Activated T-cell treated with anti-CD3 and anti-CD28 coated beads, Interleukin-2, amount 50 U/mL, for 24 hours (primary cell): ENCODE measurements at places on chromosomes 2 and 18.

- DNase-seq, result no peak
These were observed 467.6 kb upstream of the HS6ST1 start for GRCh38 chr2:128786316-128786715.

GRCh38 chr2:175930504-175930903 is 71.6 kb downstream of the LNPK start:
- DNase-seq, result no peak

- no peak for DNase-seq
These were observed 112.1 kb upstream of the PIK3C3 start for GRCh38 chr18:41842886-41843285.

- DNase-seq, result no peak
These were observed 130.0 kb upstream of the GPC1 start for GRCh38 chr2:240305369-240305962.

DNA sequence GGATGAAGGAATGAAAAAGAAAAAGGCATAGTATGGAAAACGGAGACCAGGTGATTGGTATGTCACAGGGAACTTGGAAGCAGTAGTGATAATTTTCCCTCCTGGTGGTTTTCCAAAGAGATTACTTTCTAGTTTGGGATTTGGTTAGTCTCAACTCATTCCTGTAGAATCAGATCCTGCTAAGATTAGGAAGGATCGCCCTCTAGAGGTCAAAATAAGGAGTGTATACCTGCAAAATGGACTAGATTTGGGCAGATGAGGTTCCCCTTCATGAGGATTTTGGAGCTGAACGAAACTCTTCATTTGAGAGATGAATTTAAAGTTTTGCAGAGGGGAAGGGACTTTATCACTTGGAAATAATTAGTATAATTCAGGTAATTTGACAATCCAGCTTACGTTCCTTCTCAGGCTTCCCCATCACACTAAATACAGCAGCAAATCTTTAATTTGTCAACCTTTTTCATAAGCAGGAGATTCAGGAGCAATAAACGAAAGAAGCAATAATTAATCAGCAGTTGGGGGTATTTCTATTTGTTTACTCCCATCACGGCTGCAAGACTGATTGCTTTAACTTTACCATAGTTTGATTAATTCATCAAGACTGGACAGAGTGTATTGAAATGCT is 65.2 kb downstream of the CCDC195 start:
- DNase-seq, result no peak

GRCh38 chr18:40412410-40412809 is 1542.6 kb upstream of the PIK3C3 start:
- DNase-seq, result no peak

DNA sequence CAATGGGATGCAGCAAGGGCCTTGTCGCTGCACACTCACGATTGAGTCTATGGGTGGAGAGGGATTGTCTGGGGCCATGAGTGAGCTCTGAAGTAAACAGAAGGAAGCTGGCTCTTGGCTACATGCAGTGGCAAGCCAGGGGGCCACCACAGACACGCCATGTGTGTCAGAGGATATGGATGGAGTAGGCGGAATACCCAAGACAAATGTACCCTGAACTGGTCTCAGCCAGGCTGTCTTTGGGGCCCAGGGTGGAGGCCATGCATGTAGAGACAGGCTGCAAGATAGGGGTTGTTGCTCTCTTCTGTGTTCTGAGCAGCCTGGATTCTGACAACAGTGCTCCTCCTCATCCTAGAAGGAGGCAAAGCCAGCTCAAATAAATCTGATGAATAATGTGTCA is 24.0 kb upstream of the ITGA6 start:
- no peak for DNase-seq

GRCh38 chr2:223786236-223786635 is 51.1 kb downstream of the AP1S3 start:
- DNase-seq, result no peak

DNA sequence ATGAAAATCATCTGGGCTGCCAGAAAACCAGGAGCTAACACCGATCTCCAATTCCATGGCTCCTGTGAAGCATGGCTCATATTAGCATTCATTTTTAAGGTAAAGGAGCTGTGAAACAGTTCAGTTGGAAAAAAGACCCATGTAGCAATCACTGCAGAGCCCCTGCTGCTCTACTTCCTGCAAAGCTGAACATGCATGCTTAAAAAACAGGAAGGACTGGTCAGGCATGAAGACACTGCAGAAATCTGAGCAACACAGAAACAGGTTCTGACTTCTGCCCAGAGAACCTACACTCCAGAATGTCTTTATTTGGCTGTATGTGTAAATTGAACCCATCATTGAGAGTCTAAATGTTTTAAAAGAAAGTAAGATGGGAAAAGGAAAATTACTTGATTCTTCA is 950.6 kb downstream of the DCDC2C start:
- DNase-seq, result no peak

- DNase-seq, result no peak
These were observed 19.7 kb downstream of the CLUL1 start for GRCh38 chr18:616380-616995.

GRCh38 chr18:79772865-79773696 is 24.7 kb upstream of the KCNG2 start:
- DNase-seq, result no peak

- no peak for DNase-seq
These were observed 18.0 kb upstream of the TP53I3 start for GRCh38 chr2:24102677-24103076.

DNA sequence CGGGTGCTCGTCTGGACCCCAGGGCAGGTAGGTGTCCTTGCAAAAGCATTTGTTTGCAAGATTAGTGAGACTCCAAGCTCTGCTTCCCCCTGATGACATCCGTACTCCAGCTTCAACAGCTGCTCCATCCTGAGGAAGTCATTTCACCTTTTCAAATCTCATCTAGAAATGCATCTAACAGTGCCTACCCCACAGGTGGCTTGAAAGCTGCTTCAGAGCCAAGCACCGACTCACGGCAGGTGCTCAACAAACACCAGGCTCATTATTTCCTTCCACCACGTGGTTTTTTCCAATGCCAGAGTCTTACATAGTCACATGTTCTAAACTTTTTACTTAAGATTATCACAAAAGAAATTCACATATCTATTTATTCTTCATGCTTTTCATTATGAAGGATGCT is 31.9 kb downstream of the CNGA3 start:
- DNase-seq, result no peak

DNA sequence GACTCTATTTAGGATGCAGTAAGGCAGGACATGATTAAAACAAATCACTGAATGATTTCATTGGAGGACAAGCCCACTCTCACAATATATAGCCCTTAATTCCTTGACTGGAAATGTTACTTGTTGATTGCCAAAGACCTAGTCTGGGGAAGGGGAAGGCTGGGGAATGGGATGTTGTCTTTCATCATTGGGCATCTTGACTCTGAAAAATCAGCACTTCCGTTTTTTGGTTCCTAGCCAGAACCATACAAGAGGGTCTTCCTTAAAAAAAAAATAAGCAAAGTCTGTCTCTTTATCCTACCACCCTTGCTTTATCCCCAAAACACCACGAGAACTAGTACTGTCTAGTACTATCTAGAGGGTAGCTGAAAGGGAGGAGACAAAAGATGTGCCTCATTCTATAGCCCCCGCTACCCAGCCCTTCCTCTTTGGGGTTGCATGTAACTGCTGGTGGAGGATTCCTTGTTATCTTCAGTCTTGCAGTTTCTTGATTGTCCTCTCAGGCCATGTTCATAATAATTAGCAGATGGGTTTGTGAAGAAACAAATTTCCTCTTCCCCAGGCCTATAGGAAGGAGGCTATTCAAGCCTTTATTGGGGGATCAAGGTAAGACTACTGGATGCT is 55.8 kb downstream of the NEMP2 start:
- DNase-seq, result no peak

DNA sequence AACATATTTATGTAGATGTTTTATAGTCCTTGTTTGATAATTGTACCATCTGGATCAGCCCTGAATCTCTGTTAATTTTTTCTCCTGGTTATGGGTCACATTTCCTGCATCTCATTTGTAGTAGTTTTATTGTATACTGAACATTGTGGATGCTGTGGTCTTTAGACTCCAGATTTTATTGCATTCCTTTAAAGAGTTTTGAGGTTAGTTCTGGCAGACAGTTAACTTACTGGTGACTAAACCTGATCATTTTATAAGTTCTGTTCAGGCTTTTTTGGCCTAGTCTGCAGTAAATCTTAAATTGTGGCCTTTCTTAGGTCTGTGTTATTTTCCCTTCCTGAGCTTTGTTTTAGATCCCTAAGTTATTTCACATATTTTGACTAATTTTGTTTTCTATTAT is 84.3 kb downstream of the FANCL start:
- no peak for DNase-seq

- no peak for DNase-seq
These were observed 100.2 kb upstream of the CDC42EP3 start for GRCh38 chr2:37771600-37772088.

DNA sequence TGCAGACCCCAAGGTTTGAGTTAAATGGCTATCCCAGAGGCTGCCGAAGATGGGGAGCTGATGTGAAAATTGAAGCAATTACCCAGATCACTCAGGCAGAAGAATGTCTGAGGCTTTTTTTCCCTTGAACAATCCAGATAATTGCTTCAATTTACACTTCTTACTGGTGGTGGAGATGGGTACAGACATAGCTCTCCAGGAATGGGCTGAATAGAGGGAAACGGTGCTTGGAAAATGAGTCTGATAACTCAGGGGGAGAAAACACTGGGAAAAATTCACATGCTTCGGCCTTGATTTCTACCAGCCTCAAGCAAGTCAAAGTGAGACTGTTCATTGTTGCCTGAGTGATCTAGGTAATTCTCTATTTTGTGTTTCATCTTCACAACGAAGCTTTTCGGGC is 9.5 kb upstream of the KIF5C start:
- DNase-seq, result no peak

- no peak for DNase-seq
These were observed 165.2 kb downstream of the TDRD15 start for GRCh38 chr2:21288739-21289520.

- no peak for DNase-seq
These were observed 55.0 kb upstream of the MCFD2 start for GRCh38 chr2:46970334-46971288.

- DNase-seq, result no peak
These were observed 18.2 kb downstream of the MAPRE2 start for GRCh38 chr18:35059280-35059927.

DNA sequence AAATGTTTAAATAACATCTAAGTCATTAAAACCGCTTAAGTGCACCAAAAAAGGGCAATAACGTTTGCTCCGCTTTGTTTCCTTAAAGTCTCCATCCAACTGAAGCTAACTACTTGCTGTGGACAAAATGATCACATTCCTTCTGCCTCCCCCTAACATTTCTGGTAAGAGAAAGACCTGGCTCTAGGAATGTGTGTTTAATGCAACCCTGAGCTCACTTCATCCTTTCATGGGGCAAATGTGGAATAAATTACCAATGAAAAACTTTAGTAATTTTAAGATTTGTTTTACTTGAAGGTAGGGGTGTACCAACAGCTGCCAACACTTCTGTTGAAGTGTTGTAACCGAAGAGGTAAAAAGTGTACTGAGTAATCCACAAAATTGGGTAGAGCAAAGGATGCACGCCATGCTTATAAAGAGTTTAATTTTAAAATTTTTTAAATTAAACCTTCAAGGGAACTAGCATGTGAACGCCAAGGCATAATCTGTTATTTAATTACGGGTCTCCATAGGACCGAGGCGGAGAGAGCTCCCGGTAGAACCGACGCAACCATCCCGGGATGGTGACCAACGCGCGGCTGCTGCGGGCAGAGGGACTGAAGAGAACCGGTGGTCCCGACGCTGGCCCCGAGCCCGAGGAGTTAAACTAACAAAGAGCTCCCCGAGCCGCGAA is 1.1 kb downstream of the HNRNPLL start:
- no peak for DNase-seq

- DNase-seq, result no peak
These were observed 74.2 kb upstream of the MC4R start for GRCh38 chr18:60446821-60447220.

DNA sequence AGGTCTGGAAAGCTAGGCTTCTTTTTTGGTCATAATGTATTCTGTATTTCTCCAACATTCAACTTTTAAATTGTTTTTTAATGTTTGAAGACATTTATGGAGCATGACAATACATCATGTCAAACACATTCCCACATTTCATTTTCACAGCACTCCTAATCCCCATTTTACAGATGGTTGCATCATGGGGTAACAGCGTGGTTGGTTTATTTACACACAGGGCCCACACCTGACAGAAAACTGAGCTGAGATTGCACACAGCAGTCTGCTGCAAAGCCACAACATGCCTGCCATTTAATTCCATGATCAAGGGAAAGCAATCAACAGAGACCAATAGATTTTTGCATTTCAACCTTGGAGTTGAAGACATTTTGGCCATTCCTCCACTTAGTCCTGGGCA is 335.7 kb upstream of the MGAT5 start:
- DNase-seq, result no peak

GRCh38 chr2:46294176-46294836 is 2.9 kb upstream of the EPAS1 start:
- DNase-seq, result peak; percentile 41

GRCh38 chr2:134301928-134302260 is 48.0 kb downstream of the MGAT5 start:
- DNase-seq, result no peak

DNA sequence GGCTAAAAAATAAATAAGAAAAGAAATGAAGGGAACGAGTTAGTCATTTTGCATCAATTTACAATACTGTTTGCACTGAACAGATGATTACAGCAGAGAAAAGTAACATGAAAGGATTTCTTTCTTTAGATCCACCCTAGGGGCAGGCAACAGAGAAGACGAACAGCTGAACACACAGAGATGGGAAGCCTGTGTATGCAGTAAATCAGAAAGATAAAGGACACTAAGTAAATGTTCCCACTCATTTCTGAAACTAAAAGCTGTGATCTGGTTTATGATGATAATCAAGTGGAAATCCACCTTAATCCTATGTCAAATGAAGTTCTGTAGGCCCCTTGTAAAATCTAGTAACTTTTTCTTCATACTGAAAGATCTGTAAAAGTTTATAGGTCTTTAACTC is 54.2 kb downstream of the AKAIN1 start:
- DNase-seq, result no peak

DNA sequence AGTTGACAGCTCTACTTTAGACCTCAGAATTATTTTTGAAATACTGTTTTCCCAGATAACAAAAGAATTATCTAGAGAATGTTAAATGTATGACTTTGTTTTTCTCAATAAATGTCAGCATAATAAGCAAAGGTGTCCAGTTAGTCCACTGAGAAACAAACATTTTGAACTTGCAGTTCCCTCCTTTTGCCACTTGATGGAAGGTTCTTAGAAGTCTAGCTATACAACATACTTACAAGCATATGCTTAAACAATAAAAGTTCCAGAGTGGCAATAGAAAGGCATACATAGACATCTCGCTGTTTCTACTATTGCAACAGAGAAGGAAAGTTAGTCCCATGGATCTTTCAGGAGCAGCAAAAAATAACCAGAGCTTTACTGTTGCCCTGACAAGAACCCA is 11.8 kb downstream of the NDUFA10 start:
- DNase-seq, result no peak

GRCh38 chr18:35436076-35436649 is 59.0 kb upstream of the ZNF396 start:
- no peak for DNase-seq
